ENCODE measurements at places on chromosomes 16 and 17.
A peak's percentile ranks its signal among the peaks of the same experiment; 100 is the strongest.

- DNase-seq: no peak
These were observed 136.9 kb downstream of the GRIN2A start for GRCh38 chr16:10045291-10045775.

DNA sequence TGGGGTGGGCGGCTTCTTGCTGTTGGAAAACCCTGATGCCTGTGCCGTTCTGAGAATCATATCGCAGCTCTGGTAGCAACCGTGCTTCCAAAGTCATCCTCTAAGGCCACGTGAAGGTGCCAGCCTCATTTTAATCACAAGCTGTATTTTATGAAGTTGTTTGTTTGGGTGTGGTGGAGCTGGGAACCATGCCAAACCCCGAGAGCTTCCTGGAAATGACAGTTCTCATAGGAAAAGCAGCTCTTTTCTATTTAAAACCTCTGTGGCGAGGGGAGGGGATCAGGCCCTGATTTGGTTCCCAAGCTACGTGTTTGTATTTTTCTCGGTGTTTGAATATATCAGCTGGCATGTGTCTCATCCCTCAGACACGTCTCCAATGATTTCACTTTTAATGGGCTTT, 21.7 kb downstream of the KNOP1 start:
- DNase-seq: peak; percentile 29

DNA sequence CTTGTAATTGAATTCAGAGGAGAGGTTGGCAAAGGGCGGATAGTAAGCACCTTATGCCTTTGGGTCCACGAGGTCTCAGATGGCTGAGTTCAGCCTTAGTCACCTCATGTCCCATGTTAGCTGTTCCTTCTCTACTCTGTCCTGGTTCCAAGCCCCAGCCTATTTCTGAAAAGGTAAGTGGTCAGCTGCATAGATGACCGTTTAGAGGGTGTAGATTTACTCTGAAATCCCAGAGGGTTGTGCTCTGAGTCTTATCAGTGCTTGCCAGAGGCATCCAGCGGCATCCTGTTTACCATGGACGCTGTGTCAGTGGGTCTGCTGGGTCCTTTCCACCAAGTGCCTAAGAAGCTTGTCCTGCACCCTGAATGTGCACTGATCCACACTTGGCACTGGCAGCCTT, 1.9 kb downstream of the ZNF778 start:
- DNase-seq: no peak

DNA sequence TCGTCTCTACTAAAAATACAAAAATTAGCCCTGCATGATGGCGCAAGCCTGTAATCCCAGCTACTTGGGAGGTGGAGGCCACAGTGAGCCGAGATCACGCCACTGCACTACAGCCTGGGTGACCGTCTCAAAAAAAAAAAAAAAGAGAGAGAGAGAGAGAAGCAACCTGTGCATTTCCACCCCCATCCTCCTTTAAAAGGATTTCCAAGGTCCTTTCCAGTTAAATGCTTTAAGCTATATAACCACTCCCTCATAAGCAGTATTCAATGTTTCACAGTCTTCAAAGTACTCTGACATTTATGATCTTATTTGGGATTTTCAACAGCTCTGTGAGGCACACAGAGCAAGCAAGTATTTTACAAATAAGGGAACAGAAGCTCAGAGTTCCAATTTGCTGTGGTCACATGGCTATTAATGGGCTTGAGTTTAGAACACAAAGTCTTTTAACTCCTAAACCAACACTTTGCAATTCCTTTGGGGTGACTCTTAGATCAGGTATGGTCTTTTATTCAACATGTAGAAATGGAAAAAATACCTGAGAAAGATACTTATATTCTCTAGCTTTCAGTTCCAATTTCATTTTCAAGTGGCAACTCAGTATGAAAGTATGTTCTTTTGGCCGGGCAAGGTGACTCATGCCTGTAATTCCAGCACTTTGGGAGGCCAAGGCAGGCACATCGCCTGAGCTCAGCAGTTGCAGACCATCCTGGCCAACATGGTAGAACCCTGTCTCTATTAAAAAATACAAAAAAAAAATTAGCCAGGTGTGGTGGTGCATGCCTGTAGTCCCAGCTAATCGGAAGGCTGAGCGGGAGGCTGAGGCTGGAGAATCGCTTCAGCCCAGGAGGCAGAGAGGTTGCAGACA, 31.3 kb downstream of the SPOP start:
- DNase-seq: no peak

DNA sequence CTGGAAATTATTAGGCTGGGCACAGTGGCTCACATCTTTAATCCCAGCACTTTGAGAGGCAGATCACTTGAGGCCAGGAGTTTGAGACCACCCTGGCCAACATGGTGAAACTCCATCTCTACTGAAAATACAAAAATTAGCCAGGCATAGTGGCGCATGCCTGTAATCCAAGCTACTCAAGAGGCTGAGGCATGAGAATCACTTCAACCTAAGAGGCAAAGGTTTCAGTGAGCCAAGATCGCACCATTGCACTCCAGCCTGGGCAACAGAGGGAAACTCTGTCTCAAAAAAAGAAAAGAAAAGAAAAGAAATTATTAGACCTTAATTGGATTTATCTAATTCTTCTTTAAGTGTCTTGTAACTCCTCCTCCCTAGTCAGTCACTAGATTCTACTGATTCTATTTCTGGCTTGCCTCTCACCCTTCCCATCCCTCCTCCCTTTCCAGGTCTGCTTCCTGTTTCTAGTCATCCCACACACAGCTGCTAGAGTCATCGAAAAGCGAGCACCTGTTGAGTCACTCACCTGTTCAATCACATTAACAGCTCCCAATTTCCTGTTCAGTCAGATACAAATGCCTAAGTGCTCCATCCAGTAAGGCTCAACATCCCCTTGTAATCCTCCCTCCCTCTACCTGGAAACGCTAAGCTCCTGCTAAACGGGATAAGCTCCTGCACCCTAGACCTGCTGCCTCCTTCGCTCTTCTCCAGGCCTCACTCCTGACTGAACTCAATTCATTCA, 34.6 kb downstream of the ERN1 start:
- DNase-seq: no peak

GRCh38 chr17:71740866-71741265, 380.0 kb upstream of the SOX9 start:
- DNase-seq: no peak

- no peak for DNase-seq
These were observed 96.7 kb upstream of the CDH5 start for GRCh38 chr16:66269617-66270332.

- no peak for DNase-seq
These were observed 153.6 kb downstream of the KATNIP start for GRCh38 chr16:27703545-27703944.

- DNase-seq: no peak
These were observed 4.2 kb upstream of the SREBF1 start for GRCh38 chr17:17840751-17841591.

GRCh38 chr17:70654706-70655105, 485.4 kb downstream of the KCNJ2 start:
- DNase-seq: no peak

- no peak for DNase-seq
These were observed 482 bp upstream of the SSH2 start for GRCh38 chr17:29930409-29931010.

DNA sequence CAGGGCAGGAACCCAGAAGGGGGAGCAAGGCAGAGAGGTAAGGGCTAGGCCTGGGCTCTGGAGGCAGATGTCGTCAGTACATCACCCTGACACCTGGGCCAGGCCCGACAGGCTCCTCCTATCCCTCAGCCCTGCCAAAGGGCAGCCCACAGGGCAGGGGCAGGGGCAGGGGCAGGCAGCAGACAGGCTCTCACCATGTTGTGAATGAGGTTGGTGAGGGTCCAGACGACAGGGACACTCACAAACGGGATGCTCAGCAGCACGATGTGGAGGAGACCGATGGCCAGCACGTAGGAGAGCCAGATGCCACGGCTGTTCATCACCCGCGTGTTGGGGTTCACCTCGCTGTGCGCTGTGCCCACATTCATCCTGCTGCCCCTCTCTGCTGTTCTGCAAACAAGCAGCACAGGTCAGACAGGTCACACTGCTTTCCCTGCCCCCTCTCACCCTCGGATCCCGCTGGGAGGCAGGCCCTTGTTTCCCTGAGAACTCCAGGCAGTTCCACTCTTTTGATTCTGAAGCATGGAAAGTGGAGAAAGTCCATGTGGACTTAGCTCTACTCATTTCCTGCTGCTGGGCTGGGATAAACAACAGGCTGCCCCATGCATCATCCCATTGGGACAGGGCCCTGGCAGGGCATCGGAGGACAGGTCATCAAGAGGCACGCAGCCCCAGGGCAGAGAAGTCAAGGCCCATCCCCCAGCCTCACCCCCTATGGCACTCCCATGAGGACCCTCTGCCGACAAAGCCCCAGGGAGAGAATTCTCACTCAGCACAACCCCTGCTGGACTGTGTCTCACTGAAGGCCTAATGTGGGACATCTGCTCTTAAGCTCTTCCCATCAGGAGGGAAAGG, 3.3 kb downstream of the ORMDL3 start:
- DNase-seq: no peak

GRCh38 chr17:82910041-82910481, 70.2 kb upstream of the ZNF750 start:
- DNase-seq: no peak

- DNase-seq: no peak
These were observed 59.8 kb downstream of the ADCY9 start for GRCh38 chr16:4056161-4057105.

DNA sequence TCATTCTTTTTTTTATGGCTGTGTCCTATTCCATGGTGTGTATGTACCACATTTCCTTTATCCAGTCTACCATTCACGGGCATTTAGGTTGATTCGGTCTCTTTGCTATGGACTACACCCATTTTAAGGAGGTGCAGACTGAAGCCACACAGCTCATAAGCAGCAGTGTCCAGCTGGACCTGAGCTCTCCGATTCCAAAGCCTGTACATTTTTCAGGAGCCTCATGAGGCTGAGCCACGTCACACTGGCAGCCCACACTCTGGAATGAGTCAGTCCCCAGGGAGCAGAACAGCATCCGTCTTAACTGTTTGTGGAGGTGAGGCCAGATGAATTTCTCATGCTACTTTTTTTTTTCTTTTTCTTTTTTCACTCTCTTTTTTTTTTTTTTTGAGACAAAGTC, 116.1 kb downstream of the C16orf95 start:
- peak; percentile 76 for DNase-seq

GRCh38 chr17:83190601-83191387, 111.4 kb downstream of the METRNL start:
- DNase-seq: no peak

- peak; percentile 69 for DNase-seq
These were observed 72.0 kb upstream of the KSR1 start for GRCh38 chr17:27384261-27384701.

GRCh38 chr17:2808367-2809335, 12.4 kb downstream of the RAP1GAP2 start:
- no peak for DNase-seq

- DNase-seq: no peak
These were observed 2.0 kb upstream of the SPAG7 start for GRCh38 chr17:4969551-4970173.

GRCh38 chr17:40580140-40580539, 14.9 kb upstream of the CCR7 start:
- DNase-seq: no peak

DNA sequence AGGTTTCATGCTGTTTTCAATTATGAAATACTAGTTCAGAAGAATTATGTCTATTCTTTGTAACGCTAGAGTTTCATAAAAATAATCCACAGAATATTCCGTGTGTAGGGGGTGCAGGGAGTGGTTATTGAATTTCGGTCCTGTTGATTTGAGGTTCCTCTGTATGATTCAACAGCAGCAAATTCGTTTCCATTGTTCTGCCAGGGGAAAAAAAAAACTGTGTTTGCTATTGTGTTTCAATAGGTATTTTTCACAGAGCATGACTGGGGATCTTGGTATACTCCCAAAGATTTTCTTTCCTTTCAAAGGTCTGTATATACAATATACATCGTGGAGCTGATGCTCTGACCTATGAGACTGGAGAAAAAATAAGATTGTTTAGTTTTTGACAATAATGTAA, 15.8 kb downstream of the SHISA9 start:
- DNase-seq: no peak

GRCh38 chr17:17888821-17889220, 52.0 kb upstream of the SREBF1 start:
- DNase-seq: no peak

DNA sequence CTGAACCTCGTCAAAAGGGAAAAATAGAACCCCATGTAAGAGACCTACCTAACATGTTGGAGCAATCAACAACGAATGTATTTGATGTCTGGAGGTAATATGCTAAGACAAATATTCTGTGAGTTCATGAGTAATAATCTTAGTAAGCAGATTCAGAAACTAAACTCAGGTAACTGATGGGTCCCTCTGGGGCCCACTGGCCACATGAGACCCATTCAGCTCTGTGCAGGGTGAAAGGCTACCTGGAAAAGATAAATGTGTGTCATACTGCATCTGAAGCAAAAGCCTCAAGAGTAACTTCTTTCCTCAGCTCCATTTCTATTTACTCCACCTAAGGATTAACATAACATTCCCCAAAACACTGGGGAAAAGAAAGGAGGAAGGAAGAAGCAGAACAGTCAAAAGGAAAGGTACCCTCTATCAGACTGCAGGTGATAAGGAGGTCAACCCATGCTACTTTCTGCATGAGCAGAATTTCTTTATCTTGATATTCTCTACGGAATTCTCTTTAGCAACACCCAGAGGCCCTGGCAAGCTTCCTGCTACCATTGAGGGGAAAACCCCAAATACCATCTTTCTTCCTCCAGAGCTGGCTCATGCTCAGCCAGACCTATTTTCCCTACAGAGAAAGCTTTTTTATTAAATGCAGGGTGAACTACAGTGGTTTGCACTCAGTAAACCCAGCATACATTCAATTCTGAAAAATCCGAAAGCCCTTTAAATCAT, 37.7 kb upstream of the ABCA6 start:
- no peak for DNase-seq

DNA sequence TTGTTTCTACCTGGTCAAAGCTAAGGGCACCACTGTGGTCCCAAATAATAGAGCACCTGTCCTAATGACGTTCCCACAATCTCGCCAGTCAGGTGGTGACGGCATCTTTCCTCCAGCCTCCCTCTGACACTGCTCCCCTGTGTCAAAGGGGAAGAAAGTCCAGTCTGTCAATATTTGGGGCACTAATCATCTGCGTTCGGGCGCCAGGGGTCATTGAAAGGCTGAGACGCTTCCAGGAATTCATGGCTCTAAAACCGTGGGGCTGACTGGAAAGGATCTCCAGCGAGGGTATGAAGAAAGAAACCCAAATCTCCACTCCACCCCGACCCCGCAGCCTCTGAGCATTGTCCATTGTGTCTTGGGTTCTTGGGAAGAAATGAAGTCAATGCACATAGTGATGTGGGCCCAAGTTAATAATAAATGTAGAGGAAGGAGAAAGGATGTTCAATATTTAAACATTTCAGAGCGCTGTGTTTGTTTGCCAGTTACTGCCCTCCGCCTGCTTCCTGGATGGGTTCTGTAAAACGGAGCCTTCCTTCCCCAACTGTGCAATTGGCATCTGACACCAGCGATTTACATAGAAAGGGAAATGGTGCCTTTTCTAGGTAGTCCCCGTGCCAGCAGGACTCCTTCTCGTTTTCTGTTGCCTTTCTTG, 103.2 kb downstream of the SOCS1 start:
- DNase-seq: no peak

- DNase-seq: no peak
These were observed 741 bp downstream of the CYB5B start for GRCh38 chr16:69424935-69425784.

Measured in thoracic aorta (tissue), 2 donors.